ENCODE measurements at places on chromosomes 12 and 14.
A peak's percentile ranks its signal among the peaks of the same experiment; 100 is the strongest.

GRCh38 chr14:82647088-82647810, 1113.6 kb upstream of the SEL1L start:
- no peak for DNase-seq

DNA sequence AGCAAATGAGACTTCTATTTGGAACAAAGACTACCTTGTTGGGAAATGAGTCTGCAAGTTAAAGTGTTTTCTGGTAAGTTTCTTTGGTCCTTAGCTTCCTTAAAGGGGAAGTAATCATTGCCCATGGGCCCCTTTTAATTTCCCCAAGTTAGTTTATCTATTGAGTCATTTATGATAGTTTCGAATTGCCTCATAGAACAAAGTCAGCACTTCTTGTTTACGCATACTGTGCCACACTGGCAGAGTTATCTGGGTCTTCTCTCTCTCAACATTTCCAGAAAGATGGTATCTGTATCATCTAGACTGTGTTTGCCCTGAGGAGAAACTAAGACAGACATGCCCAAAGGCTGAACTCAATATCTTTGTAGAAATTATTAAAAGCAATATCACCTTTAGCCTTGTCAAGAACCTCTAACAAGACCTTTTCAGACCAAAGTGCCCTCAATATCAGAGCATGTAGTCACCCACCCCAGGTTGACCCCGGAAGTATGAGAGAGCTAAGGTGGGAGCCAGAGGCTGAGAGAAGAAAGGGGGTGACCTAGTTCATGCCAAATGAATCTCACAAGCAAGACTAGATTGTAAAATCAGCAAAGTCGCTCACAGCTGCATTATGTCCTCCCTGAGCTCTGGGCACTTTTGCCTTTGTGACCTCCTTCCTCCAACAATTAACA, 40.0 kb downstream of the GPR65 start:
- no peak for DNase-seq

DNA sequence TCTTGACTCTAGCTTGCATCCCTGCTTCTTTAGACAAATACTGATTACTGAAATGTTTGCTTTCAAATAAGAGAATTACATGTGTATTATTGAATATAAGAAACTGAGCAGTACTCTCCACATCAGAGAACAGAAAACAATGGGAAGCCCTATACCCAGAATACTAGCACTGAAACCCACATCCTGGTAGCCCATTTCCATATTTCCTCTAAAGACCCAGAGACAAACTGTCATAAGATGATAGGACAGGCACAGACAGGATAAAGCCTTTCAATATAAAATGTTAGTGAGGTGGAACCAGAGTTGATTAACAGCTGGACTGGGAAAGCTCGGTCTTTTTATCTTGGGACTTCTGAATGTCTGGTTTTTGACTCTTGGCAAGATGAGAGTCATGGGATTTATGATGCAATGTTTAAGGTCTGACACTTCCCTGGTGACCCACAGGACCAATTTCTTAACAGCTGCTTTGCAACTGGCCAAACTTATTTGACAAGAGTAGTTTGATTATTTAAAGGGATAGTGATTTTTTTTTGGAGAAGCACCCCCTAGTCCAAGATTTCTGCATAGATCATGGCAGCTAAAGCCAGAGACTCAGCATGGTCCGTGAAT, 166.9 kb upstream of the ATXN7L3B start:
- DNase-seq = no peak

DNA sequence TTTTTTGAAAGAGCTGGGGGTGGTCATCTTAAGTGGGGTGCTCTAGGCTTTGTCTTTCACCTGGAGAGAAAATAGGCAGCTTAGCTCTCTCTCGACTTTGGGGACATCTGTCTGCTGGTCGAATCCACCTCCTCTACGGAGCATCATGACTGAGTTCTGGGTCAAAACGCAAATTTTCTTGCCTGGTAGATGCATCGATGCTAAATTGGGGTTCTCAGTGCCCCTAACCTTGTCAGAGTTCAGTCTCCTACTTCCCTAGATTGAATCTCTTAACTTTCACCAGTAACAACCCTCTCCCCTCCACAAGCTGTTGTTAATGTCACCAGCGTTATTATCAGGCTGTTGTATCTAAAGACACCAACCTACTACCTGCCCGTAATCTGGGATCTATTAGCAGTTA, 682 bp downstream of the FLRT2 start:
- no peak for DNase-seq

DNA sequence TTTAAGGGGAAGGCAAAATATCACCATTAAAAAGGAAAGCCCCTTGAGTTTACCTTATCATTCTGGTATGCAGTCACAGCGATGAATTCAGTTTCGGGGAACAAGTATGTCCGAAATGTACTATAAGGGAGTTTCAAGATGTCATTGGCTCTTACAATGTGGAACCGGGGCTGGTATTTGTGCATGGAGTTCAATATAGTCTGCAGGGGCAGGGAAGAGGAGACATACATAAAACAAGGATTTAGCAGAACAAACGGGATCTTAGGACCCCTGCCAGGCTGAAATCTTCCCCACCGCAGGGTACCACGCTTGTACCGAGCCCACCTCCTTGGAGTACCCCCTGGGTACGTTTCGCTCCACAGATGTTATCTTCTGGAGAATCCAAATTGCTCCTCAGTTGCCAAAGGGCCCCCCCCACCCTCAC, 4.5 kb downstream of the TBX3 start:
- DNase-seq = no peak

DNA sequence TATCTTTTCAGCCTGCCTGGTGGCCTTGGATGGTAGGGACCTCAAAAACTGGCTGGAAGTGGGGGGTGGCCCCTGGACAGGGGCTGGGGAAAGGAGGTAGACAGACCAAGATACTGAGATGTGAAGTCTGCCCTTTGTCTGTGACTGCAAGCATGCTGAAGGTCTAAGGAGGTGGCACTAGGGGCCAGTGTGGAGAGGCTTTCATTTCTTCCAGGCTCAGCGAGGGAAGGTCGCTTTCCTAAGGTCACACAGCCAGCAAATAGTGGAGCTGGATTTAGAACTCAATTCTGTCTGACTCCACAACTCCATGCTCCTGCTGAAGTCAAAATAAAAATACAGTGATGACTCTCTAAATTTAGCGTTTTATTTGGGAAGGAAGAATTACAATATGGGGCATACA, 11.3 kb upstream of the PLBD2 start:
- DNase-seq = no peak

DNA sequence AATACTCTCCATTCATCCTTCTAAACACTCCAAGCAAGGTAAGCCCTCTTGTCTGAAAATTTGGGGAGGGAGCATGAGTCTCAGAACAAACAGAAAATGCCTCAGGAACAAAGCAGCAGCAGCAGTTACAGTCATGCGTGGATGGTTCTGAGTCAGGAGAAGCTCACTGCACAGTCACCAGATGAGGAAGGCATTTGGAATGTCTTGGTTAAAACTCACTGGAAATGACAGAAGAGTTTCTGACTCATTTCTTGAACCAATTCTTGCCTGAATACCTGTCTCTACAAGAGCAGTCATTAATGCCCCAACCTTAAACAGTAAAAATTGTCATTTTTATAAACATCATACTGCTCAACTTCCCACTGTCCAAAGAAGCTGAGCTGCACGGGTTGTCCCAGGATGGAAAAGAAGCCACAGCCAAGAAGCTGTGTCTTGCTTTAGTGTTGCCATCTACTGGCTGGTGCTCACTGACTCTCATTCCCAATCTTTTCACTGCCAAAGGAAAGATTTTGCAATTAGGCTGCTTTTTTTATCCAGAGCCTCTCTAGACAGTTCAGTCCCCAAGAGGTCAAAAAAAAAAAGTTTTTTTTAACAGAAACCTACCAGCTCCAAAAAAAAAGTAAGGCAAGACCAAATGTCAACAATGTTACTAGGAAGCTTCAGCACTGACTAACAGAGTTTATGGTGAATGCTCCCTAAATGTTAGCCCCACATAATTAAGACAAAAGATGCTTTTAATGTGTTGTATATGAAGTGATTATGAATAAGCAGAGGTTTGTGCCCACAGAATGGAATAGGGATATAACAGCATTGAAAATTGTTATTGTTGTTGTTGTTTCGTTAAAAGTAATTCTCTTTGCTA, 40.4 kb downstream of the KICS2 start:
- peak; percentile 67 for DNase-seq

DNA sequence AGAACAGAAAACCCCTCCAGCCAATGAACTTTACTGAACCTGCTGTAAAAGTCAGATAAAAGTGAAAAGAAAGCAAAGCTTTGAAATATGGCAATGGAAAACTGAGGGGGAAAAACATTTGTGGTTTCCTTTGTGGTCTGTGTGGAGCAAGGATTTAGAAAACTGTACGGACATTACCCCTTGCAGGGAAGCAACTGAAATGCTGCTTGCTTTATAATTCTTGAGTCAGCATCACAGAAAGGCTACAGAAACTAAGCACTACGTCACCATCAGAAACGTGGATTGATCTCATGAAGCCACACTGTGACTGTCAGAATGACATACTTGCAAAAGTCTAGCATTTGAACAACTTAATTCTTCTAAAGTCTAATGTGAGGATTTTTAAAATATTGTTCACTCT, 2.4 kb upstream of the KCNC2 start:
- DNase-seq = no peak

DNA sequence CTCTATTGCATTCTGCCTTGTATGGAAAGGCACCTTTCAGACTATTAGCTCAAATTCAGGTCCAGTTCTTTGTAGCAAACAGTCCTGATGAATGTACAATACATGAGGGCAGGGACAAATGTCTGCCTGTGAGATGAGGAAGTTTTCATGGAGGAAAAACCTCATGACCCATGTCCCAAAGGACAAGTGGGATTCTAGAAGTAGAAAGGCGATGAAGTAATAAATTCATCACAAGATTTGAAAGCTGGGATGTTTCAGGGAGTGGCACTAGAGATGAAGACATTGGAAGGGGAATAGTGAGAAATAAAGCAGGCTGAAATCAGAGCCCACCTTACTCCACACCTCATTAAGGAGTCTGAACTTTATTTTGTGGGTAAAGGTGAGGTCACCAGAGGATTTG, 4.2 kb downstream of the CORO1C start:
- no peak for DNase-seq

DNA sequence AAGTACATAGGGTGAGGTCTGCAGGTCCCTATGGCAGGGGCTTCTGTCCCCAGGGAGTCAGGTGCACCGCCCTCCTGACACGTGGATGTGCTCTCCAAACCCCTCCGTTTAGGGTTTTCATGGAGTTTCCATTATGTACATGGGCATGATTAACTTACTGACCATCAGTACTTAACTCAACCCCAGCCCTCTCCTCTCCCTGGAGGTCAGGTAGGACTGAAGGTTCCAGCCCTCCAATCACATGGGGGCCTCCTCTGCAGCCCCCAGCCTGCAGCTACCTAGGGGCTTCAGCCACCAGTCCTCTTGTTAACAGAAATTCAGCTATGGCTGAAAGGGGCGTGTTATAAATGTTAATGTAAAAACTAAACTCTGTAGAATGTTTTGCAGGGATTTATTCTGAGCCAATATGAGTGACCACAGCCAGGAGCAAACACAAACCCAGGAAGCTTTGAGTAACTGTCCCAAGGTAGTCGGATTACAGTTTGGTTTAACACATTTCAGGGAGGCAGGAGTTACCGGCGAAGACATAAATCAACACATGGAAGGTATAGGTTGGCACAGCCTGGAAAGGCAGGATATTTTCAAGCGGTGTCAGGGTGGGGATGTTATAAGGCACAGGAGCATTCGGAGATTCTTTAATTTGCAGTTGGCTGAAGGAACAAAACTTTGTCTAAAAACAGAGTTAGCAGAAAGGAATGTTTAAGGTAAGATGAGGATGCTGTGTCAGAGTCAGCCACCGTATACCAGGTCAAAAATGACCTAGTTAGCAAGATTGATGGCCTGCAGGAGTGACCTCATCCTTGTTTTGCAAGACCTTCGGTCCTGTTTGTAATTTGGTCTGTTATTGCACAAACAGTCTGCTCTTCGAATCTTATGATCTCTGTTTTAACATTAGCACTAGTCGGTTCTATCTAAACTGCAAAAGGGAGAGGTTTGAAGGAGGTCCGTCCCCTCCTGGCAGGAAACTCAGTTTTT, 75.2 kb downstream of the TNFAIP2 start:
- DNase-seq = no peak

DNA sequence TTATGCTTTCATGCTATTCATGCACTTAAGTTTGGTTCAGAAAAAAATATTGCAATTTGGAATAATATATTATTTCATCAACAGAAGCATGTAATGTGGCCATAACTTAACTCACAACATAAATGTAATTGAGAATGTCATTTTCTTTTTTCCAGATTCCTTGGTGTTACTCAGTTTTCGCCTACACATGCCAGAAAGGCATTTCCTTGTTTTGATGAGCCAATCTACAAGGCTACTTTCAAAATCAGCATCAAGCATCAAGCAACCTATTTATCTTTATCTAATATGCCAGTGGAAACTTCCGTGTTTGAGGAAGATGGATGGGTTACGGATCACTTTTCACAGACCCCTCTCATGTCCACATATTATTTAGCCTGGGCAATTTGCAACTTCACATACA, 14.4 kb downstream of the TRHDE start:
- DNase-seq = no peak

DNA sequence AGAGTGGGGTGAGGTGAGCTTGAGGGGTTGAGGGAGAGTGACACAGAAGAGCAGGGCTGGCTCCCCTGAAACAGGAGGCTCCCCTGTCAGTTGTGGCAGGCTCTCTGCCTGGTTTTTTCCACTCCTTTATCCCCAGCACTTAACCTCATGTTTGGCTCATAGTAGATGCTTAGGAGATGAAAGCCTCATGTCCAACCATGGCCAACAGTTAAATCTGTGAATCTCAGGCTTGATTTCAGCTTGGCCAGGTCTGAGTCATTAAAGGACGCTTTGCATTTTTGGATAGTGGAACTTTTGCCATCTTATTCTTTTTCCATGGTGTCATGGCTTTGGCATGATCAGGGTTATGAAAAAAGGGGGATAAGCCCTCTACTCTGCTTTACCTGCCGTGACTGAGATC, 117.2 kb downstream of the CACNA1C start:
- no peak for DNase-seq

GRCh38 chr12:64029013-64029857, 184.7 kb downstream of the SRGAP1 start:
- DNase-seq = no peak

DNA sequence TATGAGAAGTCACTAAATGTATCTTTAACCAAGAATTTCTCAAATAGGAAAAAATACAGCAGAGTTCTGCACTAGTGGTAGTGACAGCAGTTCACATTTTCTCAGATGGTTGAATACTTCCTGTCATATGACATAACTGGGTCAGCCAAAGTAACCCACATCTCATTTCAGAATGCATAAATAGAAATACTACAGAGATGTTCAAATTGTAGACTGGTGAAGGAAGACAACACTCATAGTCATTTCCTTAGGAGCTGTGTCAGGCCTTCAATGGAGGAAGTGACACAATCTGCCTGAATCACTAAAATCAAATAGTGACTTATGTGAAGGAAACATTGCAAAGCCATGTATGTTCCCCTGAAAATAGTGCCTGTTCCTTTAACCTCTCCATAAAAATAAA, 32.4 kb downstream of the FERMT2 start:
- DNase-seq = no peak

GRCh38 chr12:108177131-108177530, 48.0 kb downstream of the WSCD2 start:
- no peak for DNase-seq

- DNase-seq = no peak
Measured at GRCh38 chr12:93982771-93983315, 165.5 kb upstream of the PLXNC1 start.
